NCI-H1417 treated with DMSO at 0.1 percent for 48 hours (cell line): ENCODE measurements at places on chromosomes 1 and 21.

- peak; percentile 41 for DNase-seq
Observed at GRCh38 chr21:44337941-44338895, 972 bp downstream of the CFAP410 start.

GRCh38 chr1:183038913-183039312 is 15.7 kb downstream of the LAMC1 start:
- DNase-seq = no peak

- DNase-seq = no peak
Observed at GRCh38 chr1:201606096-201606495, 67.2 kb downstream of the NAV1 start.

GRCh38 chr1:42017259-42017658 is 98.5 kb upstream of the HIVEP3 start:
- no peak for DNase-seq

DNA sequence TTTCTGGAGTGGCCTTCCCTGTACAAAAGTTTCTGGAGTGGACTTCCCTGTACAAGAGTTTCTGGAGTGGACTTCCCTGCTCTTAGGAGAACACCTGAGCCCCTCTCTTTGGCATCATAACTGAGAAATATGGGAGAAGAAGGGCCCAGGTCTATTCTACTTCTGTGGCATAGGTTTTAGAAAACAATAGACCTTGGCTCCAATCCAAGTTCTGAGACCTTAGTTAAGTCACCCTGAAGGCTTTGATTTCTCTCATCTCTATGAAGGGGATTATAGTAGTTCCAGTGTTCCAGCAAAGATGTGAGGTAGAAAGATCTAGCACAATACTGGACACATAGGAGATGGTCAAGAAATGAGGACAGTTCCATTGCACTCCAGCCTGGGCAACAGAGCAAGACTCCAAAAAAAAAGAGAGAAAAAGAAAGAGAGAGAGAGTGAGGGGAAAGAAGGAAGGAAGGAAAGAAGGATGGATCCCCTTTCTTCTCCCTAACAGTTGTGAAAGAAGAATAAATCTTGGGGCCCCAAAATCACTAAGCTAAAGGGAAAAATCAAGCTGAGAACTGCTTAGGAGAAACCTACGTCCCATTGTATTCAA is 13.3 kb upstream of the EIF4G3 start:
- DNase-seq = no peak

DNA sequence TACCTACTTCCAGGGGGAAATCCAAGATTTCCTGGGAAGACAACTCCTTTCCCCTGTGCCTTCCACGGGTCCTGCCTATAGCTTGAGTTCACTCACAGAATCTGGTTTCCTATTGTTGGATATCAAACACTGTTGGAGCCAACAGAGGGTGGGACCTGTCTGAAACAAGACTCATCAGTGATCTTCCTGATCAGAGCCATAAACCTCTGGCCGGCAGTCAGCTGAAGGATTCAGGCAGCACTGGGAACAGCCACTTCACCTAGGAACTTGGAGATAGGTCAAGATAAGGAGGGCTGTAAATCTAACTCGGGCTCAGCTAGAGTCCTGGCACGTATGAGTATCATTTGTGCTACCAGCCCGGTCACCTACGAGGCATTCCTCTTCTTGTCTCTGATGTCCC is 23.3 kb downstream of the SH3BP5L start:
- no peak for DNase-seq

DNA sequence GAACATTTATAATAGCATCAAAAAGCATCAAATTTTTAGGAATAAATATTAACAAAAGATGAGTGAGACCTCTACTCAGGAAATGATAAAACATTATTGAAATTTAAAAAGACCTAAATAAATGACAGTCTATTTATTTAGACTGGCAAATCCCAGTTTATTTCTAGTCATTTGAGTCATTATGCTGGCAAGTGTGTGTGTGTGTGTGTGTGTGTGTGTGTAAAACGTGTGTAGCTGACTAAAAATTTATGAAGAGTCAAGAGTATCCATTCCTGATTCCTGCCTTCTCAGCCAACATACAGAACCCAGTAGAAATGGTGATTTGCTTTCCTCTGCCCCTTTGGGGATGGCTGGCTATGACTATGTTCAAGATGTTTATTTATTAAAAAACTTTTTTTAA is 46.2 kb downstream of the OSBPL9 start:
- DNase-seq = no peak

GRCh38 chr1:53315046-53315445 is 12.8 kb downstream of the LRP8 start:
- DNase-seq = no peak

- DNase-seq = no peak
Observed at GRCh38 chr1:64484651-64485050, 14.7 kb downstream of the CACHD1 start.

- peak; percentile 89 for DNase-seq
Observed at GRCh38 chr1:69263921-69264391, 303.8 kb upstream of the LRRC7 start.

DNA sequence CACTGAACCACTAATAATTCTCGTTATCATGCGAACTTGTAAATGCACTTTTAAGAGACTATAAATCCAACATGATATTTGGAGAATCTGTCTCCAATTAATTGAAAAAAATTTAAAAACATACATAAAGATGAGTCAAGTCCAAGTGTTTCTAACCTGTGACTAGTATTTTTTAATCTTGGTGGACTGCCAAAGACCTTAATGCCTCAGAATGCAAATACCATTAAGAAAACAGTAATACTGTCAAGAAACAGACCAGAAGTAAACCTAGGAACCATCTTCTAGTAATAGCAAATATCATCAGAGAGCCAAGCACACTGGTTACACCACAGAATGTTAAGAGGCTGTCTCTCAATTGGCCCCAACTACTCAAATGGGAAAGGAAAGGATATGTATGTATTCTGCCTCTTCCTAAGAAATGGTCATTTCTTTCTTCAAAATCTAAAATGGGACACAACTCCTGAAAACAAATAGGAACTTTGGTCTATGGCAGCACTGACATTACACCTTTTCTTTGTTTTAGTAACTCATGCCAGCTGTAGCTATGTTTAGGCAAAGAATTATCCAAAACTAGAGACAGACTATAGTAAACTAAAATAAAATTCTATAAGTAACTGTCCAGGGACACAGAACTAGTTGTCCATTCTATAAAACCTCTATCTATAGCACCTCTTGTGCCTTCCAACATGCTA is 15.8 kb downstream of the SCYL3 start:
- no peak for DNase-seq

- DNase-seq = no peak
Observed at GRCh38 chr1:227942021-227942715, 5.6 kb downstream of the WNT9A start.

- DNase-seq = no peak
Observed at GRCh38 chr1:85289207-85289847, 12.9 kb upstream of the BCL10 start.

DNA sequence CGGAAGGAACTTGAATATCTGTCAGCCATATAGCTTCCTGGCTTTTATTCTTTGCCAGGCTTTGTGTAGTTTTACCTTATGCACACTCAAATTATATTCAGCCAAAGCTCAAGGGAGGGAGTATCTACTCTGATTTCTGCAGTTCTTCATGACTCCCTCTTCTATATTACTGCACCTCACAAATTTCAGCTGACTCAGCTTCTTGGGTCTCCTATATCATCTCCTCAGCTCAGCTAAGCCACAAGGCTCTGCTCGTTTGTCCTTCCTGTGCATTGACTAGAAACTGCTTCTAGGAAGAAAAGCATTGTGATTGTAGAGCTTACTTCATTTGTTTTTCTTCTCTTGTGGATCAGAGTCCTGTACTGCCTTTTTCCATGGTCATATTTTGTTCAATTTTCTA is 37.4 kb downstream of the BTBD8 start:
- DNase-seq = no peak

GRCh38 chr1:226658546-226659125 is 80.4 kb downstream of the ITPKB start:
- DNase-seq = no peak

GRCh38 chr1:178337091-178337706 is 159.6 kb downstream of the CLEC20A start:
- no peak for DNase-seq

- DNase-seq = no peak
Observed at GRCh38 chr1:176551146-176551545, 88.2 kb downstream of the PAPPA2 start.

- no peak for DNase-seq
Observed at GRCh38 chr21:25462517-25462971, 144.7 kb downstream of the MRPL39 start.

- no peak for DNase-seq
Observed at GRCh38 chr21:31043471-31043870, 5.2 kb upstream of the KRTAP19-8 start.

DNA sequence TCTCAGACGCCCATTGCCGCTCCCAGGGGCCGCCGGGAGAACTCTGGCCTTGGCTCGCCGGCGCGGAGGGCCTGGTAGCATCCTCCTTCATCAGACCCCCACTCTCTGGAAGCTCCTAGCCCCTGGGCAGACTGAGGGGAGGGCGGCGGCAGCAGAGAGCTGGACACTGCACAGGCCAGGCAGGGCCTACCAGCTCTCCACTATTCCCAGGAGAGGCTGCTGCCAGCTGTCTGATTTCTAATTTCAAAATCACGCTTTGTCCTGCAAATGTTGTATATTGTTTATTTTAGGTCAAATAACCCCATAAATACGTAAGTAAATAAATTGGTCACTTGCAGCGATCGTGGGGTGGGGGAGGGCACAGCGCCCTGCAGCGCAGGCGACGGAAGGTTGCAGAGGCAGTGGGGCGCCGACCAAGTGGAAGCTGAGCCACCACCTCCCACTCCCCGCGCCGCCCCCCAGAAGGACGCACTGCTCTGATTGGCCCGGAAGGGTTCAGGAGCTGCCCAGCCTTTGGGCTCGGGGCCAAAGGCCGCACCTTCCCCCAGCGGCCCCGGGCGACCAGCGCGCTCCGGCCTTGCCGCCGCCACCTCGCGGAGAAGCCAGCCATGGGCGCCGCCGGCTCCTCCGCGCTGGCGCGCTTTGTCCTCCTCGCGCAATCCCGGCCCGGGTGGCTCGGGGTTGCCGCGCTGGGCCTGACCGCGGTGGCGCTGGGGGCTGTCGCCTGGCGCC is at the start of gene MTARC1:
MTARC1 (plus strand) TSS at position 577 of the 732 bp plus-strand sequence; CDS start at position 609, 32 bp downstream.
- peak; percentile 76 for DNase-seq

DNA sequence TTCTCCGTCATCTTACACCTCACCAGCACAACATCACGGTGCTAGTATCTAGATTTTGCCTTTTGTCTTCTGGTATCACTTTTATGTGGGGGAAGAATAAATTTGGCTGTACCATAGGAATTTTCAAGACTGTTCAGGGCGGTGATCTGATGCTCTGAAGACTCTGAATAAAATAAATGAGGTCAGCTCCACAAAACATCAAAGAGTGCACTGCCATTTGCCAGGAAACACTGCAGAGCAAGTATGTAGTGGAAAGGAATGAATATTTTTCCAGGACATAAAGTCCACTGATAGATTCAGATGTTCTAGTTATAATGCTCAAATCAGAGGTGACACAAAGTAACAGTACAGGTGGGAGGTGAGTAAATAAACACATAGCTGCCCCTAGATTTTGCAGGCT is 56.3 kb downstream of the ZP4 start:
- DNase-seq = no peak

DNA sequence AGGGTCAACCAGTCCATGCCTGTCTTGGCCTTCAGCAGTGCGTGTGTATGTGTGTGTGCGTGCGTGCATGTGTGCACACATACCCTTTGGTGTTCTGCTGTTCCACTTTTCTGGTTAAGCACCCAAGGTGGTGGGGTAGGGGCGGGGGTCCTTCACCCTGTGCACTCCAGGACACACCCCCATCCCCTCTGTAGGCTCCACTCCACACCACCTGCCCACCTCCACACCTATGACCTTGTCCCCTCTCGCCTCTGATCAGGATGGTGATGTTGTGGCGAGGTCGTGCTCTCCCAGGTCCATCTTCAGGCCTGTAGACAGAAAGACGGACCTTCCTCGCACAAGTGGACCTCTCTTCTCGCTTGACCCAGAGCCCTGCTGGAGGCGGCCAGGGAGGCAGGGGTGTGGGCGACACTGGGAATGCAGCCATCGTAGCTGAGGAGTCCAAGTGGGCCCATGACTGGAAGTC is 44.6 kb downstream of the WDR4 start:
- no peak for DNase-seq
